ENCODE measurements at places on chromosomes 7 and 10. TPM values are rescaled to one million over a fixed set of nuclear protein-coding genes. Genes with fewer than 3 reads are reported as not detected.

- no peak for DNase-seq
These were observed 1.1 kb upstream of the TNKS2 start for GRCh38 chr10:91797048-91797690.

Gene OR9A2
- total RNA-seq: not detected

DNA sequence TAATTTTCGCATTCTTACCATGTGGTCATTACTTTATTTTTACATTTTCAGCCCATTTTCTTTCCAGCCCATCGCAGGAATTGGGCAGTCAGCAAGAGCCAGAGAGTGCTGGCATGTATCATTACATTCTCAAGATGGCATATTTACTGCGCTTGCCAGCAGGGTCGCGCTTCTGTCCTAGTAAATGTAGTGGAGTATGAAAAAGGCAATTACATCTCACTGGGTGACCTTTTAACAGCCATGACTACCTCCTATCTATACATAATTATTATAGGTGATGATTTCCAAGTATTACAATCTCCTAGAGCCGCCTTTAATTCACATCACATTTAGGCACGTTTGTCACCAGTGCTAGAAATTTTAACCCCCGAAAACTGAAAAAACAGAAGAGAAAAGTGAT, 433.7 kb upstream of the MGMT start:
- DNase-seq: no peak

- no peak for DNase-seq
These were observed 35.0 kb downstream of the ARMC3 start for GRCh38 chr10:22962817-22963216.

DNA sequence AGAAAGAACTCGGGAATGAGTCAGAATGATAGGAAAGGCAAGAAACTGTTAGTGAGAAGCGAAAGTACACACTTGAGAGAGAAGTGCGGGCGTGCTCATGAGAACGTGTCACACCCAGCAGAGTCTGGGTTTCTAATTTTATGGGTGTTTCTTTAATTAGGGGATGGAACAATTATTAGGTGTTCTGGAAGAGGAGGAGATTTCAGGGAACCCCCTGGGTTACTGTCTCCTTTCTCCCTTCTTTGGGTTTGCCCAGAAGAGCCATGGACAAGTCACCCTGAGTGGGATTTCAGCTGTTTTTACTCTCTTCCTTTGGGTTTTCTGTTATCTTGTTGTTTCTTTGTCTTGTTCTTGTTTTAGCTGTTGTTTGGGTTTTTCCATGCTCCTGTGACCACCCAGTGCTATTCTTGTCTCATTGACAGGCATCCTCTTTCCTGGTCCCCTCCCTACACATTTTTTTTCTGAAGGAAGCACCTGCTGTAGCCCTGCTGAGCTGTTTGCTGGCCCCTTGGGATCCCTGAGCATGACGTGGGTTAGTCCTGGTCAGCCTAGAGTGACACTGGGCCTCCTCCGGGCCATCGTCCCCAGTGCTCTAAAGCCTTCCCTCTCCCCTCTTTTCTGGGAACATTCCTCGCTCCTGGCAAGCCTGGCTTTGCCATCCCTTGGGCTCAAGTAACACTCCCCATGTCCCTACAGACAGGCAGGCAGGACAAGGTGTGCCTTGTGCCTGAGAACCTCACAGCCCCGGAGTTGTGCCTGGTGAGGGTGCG, 3.5 kb downstream of the SH2D4B start:
- DNase-seq: no peak

DNA sequence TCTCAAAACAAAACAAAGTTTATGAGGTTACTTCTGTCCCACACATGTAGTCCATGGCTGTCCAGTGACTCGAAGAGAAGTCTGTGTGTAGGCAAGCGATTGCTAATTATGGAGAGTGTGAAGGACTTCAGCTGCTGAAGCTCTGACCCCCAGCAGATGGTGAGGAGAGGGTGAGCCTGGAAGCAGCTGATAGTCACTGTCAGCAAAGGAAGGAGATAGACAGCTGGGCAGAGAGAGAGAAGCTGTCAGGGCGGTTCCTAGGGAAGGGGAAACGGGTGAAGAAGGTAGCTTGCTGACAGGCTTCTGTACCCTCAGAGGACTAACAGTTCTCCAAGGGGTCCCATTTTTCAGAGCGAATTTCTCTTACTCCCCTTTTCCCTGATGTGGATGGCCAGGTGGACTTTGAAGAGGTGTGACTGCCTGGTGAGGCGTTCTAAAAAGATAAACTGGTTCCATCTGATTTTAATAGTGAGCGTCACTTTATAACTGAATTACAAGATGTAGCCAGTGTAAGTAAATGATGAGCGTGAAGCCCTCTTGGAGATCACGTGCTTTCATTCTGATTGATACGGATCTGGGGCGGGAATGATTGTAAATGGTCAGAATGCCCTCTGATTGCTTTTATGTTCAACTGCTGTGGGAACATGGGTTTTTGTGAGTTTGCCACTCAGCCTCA, 12.1 kb downstream of the ZSCAN21 start:
- DNase-seq: no peak

DNA sequence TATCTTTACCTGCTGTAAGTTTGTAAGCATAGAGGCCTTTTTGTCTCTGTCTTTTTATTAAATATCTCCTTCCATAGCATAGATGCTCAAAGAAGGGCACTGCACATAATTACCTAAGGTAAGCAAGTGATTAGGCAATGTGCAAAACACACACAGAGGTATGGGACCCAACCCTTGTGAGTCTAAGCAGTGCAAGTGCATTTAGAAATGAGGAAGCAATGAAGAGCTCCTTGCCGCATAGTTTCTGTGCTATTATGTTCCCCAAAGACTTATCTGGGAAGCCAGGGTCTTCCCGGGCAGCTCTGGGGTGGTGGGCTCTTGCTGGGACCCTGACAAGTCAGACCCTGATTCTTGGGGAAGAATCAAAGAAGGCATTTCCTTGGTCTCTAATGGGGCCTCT, 13.5 kb upstream of the MGAM2 start:
- no peak for DNase-seq

Gene H2BK1
- not detected for total RNA-seq

GRCh38 chr7:6130007-6130587, 98.9 kb downstream of the ANKRD61 start:
- DNase-seq: no peak

Gene SUN3
- total RNA-seq: not detected

Gene CALN1
- not detected for total RNA-seq

DNA sequence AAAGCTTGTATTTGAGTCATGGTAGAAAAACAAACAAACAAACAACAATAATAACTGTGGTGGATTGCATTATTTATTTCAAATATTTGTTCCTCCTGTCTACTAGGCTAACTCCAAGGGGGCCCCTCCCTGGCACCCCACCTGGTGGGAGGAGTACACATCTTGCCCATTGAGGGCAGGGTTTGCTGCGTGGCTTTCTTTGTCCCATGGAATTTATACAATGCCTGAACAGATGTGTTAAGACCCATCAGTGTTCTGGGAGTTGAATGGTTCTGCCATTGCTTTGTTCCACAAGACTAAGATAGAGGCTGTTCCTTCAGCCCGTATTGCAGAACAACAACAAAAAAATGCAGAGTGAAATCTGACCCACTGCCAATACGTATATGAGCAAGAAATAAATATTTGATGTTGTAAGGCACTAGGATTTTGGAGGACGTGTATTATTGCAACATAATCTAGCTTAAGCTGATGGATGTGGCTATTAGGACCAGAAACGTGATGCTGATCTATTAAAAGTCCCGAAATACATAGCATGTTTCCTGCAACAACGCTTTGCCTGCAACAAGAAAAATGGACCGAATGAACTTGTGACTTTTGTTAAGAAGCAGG, 119.1 kb upstream of the JCAD start:
- DNase-seq: no peak

Gene FAM25G
- total RNA-seq: not detected

GRCh38 chr7:134515569-134516468, 11.5 kb upstream of the AKR1B10 start:
- DNase-seq: peak; percentile 92

Gene ENTPD1
- total RNA-seq: 0.20 TPM

DNA sequence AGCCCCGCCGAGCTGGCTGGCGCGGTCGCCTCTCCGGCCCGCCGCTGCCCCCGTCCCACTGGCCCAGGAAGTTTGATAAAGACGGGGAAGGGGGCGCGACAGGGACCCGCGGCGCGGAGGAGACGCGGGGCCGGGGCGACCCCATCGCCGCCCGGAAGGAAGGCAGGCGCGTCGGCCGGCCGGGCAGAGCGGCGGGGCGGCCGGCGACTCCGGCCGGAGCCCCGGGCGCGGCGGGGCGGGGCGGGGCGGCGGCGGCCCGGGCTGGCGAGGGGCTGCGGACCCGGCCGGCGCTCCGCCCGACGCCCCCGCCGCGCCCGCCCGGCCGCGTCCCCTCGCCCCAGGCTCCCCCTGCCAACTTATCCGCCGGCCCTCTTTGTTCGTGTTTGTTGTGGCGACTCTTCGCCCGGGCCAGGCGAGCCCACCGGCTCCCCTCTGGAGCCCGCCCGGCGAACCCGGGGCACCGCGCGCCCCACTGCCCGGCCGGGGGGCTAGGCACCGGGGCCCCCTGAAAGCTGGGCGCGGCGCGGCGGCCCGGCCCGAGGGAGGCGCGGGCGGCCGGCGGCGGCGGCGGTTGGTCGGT, 571 bp downstream of the KDM7A start:
- no peak for DNase-seq

DNA sequence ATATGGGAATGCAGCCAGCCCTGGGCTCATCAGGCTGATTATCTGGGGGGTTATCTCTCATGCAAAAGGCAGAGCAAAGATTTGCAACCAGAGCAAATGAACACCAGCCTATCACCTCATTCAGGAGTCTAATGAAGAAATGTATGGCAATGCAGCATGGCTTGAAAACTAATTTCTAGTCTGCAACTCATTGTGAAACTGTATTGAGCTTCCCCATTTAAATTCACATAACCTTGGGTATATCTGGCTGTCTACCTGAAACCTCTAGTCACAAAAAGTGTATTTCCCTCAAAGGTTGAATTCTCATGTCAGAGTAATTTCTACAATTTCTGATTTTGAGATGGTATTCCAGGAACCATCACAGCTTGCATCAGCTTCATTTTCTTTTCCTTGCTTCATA, 240.0 kb downstream of the SDHAF3 start:
- no peak for DNase-seq

Gene IKZF5
- total RNA-seq: 4.4 TPM

DNA sequence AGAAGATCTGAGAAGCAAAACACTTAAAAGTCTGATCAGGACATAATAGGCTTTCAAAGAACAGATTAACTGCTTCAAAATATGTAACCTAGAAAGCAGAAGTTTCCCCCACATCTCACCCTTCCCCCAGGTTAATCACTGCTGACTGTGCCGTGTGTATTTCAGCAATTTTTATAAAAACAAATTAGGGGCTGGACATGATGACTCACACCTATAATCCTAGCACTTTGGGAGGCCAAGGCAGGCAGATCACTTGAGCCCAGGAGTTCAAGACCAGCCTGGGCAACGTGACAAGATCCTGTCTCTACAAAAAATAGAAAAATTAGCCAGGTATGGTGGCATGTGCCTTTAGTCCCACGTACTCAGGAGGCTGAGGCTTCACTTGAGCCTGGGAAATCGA, 67.6 kb upstream of the GATA3 start:
- DNase-seq: no peak

DNA sequence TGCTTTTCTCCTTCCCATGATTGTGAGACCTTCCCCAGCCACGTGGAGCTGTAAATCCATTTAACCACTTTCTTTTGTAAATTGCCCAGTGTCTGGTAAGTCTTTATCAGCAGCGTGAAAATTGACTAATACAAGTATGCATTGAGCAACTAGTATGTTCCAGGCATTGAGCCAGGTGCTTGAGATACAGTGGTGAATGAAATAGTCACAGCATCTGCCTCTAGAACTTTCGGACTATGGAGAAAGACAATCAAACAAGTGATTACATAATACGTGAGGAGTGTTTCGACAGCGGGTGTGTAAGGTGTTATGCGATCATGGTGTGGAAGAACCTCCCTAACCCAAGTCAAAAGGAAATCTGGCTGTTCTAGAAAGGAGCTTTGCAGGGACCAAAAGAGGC, 21.6 kb upstream of the NUP205 start:
- DNase-seq: peak; percentile 24

DNA sequence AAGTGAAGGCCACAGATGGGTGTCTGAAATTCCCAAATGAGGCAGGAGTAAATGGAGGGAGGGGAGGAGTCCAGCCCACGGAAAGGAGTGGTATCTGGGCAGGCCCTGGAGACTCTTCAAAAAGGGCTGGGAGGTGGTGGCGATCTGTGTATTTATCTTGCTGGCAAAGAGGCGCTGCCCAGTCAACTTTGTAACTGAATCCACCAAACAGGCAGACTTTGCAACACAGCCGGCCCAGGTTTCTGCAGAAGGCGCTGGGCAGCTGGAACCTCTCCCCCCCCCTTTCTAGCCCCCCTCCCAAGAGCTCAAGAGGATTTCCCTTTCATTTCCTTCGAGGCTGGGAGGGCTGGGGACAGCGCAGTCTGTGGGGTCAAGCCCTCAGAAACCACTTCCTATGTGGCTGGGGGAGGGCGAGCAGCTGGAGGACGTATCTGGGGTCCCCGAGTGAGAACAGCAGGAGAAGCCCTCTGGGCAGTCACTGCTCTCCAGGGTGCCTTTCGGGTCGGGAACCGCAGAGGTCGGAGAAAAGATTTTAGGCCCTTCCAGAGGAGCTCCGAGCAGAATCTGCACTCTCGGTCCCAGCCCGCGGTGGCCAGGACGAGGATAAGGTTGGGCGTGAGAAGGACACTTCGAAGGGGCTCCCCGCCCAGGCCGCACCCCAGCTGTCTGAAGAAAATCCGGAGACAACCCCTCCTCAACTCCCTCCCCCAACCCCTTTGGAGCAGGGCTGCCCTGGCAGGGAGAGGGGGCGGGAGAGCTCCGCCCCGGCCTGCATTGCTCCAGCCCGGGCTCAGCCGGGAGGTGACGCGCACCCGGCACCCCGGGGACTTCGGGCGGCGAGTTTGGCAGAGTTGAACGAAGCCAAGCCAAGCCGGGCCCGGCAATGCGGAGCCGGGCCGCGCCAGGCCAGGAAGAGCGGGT, 965 bp downstream of the ZCCHC24 start:
- DNase-seq: peak; percentile 89

DNA sequence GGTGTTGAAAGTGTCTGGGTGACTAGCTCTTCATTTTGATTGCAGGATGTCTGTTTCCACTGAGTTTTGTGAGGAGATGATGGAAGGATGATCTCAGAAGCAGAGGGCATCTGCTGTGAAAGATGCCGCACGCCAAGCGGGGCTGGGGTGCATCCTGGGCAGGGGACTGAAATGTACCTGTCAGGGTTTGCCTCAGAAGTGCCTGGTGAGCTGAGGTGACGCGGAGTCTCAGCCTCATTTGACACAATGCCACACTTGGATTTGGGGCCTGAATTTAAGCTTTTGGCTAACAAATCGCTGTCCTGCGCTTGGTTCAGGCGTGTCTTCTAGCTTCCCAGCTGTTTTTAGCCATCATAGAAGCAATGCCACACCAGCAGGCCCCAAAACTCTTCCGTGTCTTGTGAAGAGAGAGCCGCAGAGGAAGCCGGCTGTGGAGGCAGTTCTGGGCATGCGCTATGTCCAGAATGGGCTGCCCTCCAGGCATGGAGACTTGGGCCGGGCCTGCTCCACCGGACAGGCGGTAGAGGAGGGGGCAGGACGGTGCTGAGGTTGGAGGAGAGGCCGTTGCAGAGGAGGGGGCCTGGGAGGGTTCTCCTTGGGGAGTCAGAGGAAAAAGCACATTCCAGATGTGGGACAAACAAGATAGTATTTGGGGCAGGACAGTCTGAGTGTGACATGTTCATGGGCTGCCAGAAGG, 31.2 kb downstream of the WDR86 start:
- DNase-seq: no peak

- DNase-seq: no peak
These were observed 127.5 kb upstream of the PLXNA4 start for GRCh38 chr7:132703742-132704141.

- no peak for DNase-seq
These were observed 154.8 kb downstream of the PHF14 start for GRCh38 chr7:11128498-11128897.

Data from RPMI7951 (cell line).